ENCODE measurements at places on chromosomes 16 and 17. TPM values are rescaled to one million over a fixed set of nuclear protein-coding genes. Genes with fewer than 3 reads are reported as not detected.

Gene ACTG1
- 3,154 TPM for polyA plus RNA-seq

Gene C1QTNF1
- polyA plus RNA-seq, result 7.1 TPM

Gene DOC2A
- 61.6 TPM for polyA plus RNA-seq

Gene FNDC8
- 0.19 TPM for polyA plus RNA-seq

Gene YBX2
- polyA plus RNA-seq, result 4.2 TPM

Gene STX8
- polyA plus RNA-seq, result 61.5 TPM

Gene CHST5
- 3.4 TPM for polyA plus RNA-seq

Gene RAB37
- polyA plus RNA-seq, result 4.5 TPM

Gene KCNJ16
- polyA plus RNA-seq, result 46.0 TPM

Gene GP2
- 0.17 TPM for polyA plus RNA-seq

Gene ARSG
- 8.2 TPM for polyA plus RNA-seq

Gene HAGHL
- 48.6 TPM for polyA plus RNA-seq

Gene ACOX1
- 35.6 TPM for polyA plus RNA-seq

Gene CPNE7
- polyA plus RNA-seq, result 49.2 TPM

Gene GRAP
- 5.5 TPM for polyA plus RNA-seq

Gene DDX52
- polyA plus RNA-seq, result 26.7 TPM

Gene ZNF768
- 54.3 TPM for polyA plus RNA-seq

Gene RAB26
- polyA plus RNA-seq, result 26.8 TPM

Gene HBM
- 5.5 TPM for polyA plus RNA-seq

Gene NLE1
- 26.1 TPM for polyA plus RNA-seq

Gene KRT33B
- polyA plus RNA-seq, result not detected

Gene PIPOX
- polyA plus RNA-seq, result 10.2 TPM

Gene CCL4L2
- polyA plus RNA-seq, result 2.1 TPM

Gene RTN4RL1
- polyA plus RNA-seq, result 11.4 TPM

Gene CACNG4
- 146 TPM for polyA plus RNA-seq

Gene MYH3
- 3.2 TPM for polyA plus RNA-seq

Gene ZNF423
- 40.5 TPM for polyA plus RNA-seq

Gene MARVELD3
- polyA plus RNA-seq, result 1.0 TPM

Gene CLEC18C
- polyA plus RNA-seq, result 2.2 TPM

Gene ATF7IP2
- polyA plus RNA-seq, result 10.4 TPM

Gene AIPL1
- polyA plus RNA-seq, result 0.16 TPM

Gene SLC13A2
- polyA plus RNA-seq, result 0.27 TPM

Gene AKTIP
- 75.4 TPM for polyA plus RNA-seq

Gene MT1F
- 21.4 TPM for polyA plus RNA-seq

Gene SGCA
- polyA plus RNA-seq, result 1.4 TPM

Gene KCNG4
- polyA plus RNA-seq, result 0.44 TPM

Gene ZG16
- 0.05 TPM for polyA plus RNA-seq

Gene RNF112
- polyA plus RNA-seq, result 31.8 TPM

Gene TBC1D3E
- not detected for polyA plus RNA-seq

Gene AANAT
- 0.60 TPM for polyA plus RNA-seq

Gene SRSF1
- 210 TPM for polyA plus RNA-seq

Gene KRT17
- polyA plus RNA-seq, result not detected

Gene CDH13
- polyA plus RNA-seq, result 76.4 TPM

Gene PTGES3L
- 6.6 TPM for polyA plus RNA-seq

Gene ITGAD
- polyA plus RNA-seq, result 0.50 TPM

Gene KRTAP4-1
- polyA plus RNA-seq, result not detected

Gene TNFRSF13B
- not detected for polyA plus RNA-seq

Gene ZPBP2
- polyA plus RNA-seq, result not detected

Gene WDR81
- 12.5 TPM for polyA plus RNA-seq

Gene GAS2L2
- 3.6 TPM for polyA plus RNA-seq

Gene NUPR1
- polyA plus RNA-seq, result 14.8 TPM

Gene CCL4
- polyA plus RNA-seq, result 8.4 TPM

Gene HOXB1
- polyA plus RNA-seq, result 0.32 TPM

Gene TM4SF5
- not detected for polyA plus RNA-seq

Gene CPHXL2
- polyA plus RNA-seq, result 0.47 TPM

Gene FLII
- 133 TPM for polyA plus RNA-seq

Data from spinal cord (tissue), 10 donors.